Esophagus squamous epithelium (tissue), 5 donors: ENCODE measurements at places on chromosomes 2 and 18. TPM values are rescaled to one million over a fixed set of nuclear protein-coding genes. Genes with fewer than 3 reads are reported as not detected.

DNA sequence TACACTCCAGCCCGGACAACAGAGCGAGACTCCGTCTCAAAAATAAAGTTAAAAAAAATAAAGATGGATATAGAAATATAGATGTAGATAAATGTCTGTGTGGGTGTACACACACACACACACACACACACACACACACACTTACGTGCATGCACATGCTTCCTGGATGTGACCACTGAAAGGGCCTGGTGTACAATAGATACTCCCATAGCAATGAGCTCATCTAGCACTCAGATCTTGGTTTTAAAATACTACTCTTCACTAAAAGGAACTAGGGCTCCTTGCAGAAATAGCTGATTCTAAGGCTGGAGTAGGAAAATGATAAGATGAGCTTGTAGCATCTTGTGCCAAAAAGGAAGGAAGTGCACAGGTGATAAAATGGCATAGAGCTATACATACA is 39.1 kb downstream of the ROCK2 start:
- H3K4me1 ChIP-seq, result peaks cover 20% of the 10 kb centered on the region
- H3K36me3 ChIP-seq, result no peaks in the 10 kb centered on the region
- no peak overlapping the region for H3K27ac ChIP-seq
- no peak for DNase-seq

- no peak overlapping the region for H3K27ac ChIP-seq
- H3K36me3 ChIP-seq, result no peaks in the 10 kb centered on the region
- no peak overlapping the region for H3K4me3 ChIP-seq
- DNase-seq, result no peak
Measured at GRCh38 chr18:12861637-12862036, 22.4 kb downstream of the PTPN2 start.

- no peak overlapping the region for H3K27ac ChIP-seq
- no peaks in the 10 kb centered on the region for H3K27me3 ChIP-seq
- H3K4me1 ChIP-seq, result no peaks in the 10 kb centered on the region
- DNase-seq, result no peak
- H3K36me3 ChIP-seq, result no peaks in the 10 kb centered on the region
- no peak overlapping the region for H3K4me3 ChIP-seq
Measured at GRCh38 chr2:176812246-176812775, 400.3 kb upstream of the HNRNPA3 start.

GRCh38 chr2:11987151-11987550 is 240.7 kb downstream of the LPIN1 start:
- H3K36me3 ChIP-seq, result no peaks in the 10 kb centered on the region
- no peak overlapping the region for H3K27ac ChIP-seq
- H3K27me3 ChIP-seq, result peaks cover 26% of the 10 kb centered on the region
- peaks cover 2% of the 10 kb centered on the region for H3K4me1 ChIP-seq
- DNase-seq, result no peak

DNA sequence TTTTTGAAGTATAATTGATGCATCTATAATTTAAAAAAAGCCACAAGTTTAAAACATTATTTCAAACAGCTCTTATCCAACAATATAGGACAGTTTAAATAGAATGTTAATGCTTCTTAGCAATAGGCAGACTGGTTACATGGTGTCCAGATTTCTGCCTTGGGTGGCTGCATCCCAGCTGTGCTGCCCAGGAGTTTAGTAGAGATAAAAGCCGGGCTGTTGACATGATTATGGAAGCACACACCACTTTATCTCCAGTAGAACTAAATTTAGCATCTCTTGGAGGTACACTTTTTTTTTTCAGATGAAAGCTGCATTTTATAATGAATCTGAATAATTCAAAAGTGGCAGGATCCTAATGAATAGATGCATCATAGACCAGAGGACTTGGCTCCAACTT is 309.7 kb downstream of the PLCL1 start:
- H3K4me3 ChIP-seq, result no peak overlapping the region
- no peaks in the 10 kb centered on the region for H3K36me3 ChIP-seq

- peaks cover 22% of the 10 kb centered on the region for H3K4me1 ChIP-seq
- H3K36me3 ChIP-seq, result no peaks in the 10 kb centered on the region
- no peaks in the 10 kb centered on the region for H3K27me3 ChIP-seq
Measured at GRCh38 chr18:58490238-58490637, 138.7 kb downstream of the ALPK2 start.

- no peaks in the 10 kb centered on the region for H3K4me1 ChIP-seq
- H3K4me3 ChIP-seq, result no peak overlapping the region
- DNase-seq, result no peak
- no peaks in the 10 kb centered on the region for H3K27me3 ChIP-seq
Measured at GRCh38 chr2:75288760-75289159, 89.4 kb upstream of the TACR1 start.

- no peaks in the 10 kb centered on the region for H3K36me3 ChIP-seq
- no peak overlapping the region for H3K4me3 ChIP-seq
- DNase-seq, result no peak
- H3K4me1 ChIP-seq, result peaks cover 21% of the 10 kb centered on the region
Measured at GRCh38 chr2:28583899-28584553, 88.2 kb downstream of the PLB1 start.

Gene MEIS1
- 56.1 TPM for total RNA-seq

Gene OR6B2
- total RNA-seq, result not detected

Gene HRH4
- not detected for total RNA-seq

Gene LAMA3
- 46.0 TPM for total RNA-seq
